NCI-H1930 (cell line): ENCODE measurements at places on chromosomes 3 and 15.

GRCh38 chr3:97970956-97971620, 1.1 kb downstream of the RIOX2 start:
- DNase-seq, result no peak

GRCh38 chr3:30691944-30692343, 85.5 kb downstream of the TGFBR2 start:
- no peak for DNase-seq

DNA sequence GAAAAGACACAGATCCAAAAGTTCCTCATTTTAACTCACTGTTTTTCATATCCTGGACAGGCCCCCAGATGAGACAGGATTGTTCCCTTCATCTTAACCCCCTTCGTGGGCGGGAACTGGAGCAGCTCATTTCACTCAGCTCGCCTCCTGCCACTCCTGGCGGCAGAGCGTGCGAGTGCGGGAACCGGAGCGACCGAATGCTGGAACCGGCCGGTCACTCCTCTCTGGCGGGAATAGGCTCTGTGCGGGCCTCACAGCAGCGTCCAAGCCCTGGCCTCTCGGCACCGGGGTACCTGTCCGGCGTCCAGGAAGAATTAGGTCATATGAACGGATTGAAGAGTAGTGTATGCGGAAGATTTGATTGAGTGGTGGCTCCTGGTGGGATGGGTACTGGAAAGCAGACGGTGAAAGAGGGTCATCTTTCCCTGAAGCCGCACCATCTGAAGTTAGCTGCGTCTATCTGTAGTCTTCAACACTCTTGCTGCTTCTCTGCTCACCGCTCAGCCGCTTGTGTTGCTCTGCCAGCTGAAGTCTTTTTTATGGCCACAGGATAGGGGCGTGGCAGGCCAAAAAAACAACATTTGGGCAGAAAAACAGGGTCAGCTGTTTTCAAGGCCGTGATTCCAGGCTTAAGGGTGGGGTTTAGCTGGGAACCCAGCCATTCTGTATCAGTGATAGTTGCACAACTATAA, 42.3 kb upstream of the FXR1 start:
- no peak for DNase-seq

- DNase-seq, result no peak
These were observed 166.0 kb downstream of the NTRK3 start for GRCh38 chr15:88090481-88091011.

- DNase-seq, result no peak
These were observed 417.1 kb upstream of the GOLIM4 start for GRCh38 chr3:168512802-168513201.

DNA sequence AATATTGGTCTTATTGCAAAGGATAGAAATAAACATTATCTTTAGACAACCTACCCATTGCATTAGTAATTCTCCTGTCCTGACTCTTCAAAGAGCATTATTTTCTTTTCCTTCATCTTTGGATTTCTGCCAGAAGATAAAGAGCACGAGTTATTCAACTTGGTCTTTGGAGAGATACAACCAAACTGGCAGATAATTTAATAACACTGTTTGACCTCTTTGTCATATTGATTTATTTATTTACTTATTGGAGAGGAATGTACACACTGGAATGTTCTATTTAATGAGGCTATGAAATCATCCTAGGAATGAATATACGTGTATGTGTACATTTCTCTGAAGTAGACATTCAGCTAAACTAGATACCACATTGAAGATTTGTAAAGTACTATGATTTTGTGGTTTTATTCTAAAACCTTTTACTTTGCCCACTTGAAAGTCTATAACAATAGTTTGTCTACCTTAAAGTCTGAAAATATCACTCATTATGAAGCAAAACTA, 462.1 kb downstream of the C3orf38 start:
- peak; percentile 7 for DNase-seq

DNA sequence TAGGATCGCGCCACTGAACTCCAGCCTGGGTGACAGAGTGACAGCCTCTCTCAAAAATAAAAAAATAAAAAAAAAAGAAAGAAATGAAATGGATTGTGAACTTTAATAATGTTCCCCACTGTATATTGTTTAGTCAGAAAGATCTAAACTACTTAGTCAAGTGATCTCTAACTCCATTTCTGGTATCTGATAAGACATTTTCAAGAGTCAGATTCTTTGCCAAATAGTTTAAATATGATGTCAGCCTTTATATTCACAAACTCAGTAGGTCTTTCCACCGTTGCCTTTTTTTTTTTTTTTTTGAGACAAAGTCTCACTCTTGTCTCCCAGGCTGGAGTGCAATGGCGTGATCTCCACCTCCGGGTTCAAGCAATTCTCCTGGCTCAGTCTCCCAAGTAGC, 29.0 kb upstream of the OSBPL11 start:
- DNase-seq, result no peak
